ENCODE measurements at places on chromosomes 7 and 10.

GRCh38 chr10:1809139-1809741 is 71.9 kb upstream of the ADARB2 start:
- DNase-seq = no peak

GRCh38 chr7:5354460-5355232 is 69.0 kb downstream of the TNRC18 start:
- DNase-seq = no peak

DNA sequence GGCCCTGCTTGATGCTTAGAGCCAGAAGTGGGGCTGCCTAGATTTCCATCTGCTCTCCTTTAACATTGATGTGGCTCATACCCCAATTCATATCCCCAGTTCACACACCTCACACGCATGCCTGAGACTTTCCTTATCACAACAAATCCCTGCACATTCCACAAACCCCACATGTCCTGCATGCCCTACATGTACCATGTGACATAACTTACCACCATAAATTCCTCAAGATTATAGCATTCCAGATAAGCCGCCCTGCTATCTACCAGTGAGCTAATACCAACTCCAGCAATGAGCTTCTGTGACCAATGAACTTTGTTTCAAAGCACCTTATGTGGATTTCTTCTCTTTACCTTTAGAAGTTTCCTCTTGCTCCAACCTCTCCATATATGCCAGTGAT is 104.7 kb upstream of the RAB11FIP2 start:
- no peak for DNase-seq

GRCh38 chr7:3370068-3370830 is 69.2 kb downstream of the SDK1 start:
- no peak for DNase-seq

GRCh38 chr10:7417103-7417623 is 6.3 kb upstream of the SFMBT2 start:
- no peak for DNase-seq

GRCh38 chr7:101159696-101160674 is 5.4 kb downstream of the VGF start:
- no peak for DNase-seq

- DNase-seq = no peak
Measured at GRCh38 chr10:67924136-67924535, 39.7 kb downstream of the SIRT1 start.

DNA sequence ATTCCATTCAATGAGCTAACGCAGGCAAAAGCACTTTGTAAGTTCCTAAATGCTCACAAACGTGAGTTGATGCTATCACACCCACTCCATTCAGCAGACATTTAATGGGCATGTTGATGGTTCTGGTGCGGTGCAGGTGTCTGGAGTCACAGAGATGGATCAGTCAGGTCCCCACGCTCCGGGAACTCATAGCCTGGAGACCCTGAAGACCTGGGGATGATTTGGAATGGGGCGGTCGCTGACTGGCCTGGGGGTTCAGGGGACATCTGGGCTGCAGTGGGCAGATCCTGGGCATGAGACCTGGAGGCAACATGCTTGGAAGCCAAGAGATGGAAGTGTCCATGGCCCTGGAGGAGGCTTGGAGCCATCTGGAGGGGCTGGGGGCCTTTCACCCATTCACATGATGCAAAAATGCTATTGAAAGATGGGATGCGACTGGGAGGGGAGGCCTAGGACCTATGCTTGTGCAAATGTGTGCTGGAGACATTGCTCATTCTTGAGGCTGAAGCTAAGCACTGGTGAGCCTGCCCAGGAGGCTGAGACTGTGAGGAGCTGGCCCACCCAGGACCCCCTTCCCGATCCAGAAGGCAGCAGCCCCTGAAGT is 522.6 kb downstream of the GLRX3 start:
- no peak for DNase-seq

DNA sequence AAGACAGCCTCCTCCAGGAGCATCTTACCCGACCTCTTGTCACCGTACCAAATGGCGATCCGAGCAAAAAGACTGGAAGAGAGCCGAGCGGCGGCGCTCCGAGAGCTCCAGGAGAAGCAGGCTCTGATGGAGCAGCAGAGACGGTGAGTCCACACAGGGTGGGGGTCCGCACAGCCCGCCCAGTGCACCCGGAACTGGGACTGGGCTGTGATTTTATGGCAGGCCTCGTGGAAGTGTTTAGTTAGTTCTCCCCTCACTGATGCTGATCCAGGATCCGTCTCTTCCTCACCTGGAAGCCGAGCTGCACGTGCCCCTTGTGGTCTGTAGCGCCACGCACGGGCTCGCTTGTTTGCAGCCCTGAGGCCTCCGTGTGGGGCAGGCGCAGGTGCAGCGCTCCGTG is 19.6 kb downstream of the LRRC27 start:
- DNase-seq = no peak

GRCh38 chr7:31958226-31958625 is 112.0 kb downstream of the PDE1C start:
- DNase-seq = no peak

DNA sequence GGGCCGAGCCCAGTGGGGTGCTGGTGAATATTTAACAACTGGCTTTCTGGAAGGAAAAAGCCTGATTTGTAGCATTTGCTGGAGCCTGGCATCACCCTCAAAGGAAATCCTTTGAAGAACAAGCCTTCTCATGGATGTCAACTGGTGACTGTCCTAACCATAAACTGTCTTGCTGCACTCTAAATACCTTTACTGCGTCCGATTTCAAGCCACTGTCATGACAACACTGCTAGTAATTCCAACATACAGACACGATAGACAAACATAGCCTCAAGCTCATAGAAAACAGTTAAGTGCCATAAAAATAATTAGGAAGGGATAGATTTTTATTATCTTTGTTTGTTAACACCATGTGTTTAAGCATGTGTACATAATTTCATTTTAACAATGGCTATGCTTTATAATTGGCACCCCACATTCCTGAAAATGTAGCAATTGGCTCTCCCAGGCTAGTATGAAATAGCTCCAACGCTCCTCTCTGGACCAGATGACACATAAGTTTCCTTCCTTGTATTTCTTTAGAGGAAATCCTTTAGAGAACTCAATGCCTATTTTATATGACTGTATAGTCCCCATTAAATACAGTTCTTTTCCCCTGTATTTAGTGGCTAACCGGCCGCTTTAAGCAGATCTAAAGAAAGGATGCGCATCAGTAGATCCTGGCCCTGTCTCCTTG is 273.4 kb downstream of the PRPF18 start:
- no peak for DNase-seq

- peak; percentile 53 for DNase-seq
Measured at GRCh38 chr7:2612445-2613097, 19.2 kb upstream of the TTYH3 start.

GRCh38 chr10:824946-825345 is 106.6 kb downstream of the LARP4B start:
- DNase-seq = no peak

DNA sequence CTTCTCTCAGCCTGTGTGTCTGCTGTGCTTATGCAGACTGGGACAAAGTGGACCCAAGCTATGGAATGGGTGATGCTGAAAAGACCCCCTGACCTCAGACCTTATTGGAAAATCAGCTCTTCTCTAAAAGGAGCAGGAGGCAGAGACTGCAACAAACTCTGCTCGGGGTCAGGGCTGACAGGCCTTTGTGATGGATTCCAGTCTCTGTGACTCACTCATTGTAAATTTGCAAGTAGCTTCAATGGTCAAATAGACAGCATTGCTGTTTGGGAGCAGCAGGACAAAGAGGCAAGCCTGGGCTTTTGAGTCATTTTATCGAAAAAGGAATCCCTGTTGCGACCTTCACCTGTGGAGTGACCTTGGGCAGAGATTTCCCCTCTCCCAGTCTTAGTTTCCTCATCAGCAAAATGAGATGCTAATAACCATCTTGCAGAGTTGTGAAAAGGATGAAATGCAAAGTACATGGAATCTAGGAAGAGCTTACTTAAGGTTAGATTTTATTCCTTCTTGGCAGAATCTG is 26.1 kb upstream of the GPR26 start:
- DNase-seq = no peak

DNA sequence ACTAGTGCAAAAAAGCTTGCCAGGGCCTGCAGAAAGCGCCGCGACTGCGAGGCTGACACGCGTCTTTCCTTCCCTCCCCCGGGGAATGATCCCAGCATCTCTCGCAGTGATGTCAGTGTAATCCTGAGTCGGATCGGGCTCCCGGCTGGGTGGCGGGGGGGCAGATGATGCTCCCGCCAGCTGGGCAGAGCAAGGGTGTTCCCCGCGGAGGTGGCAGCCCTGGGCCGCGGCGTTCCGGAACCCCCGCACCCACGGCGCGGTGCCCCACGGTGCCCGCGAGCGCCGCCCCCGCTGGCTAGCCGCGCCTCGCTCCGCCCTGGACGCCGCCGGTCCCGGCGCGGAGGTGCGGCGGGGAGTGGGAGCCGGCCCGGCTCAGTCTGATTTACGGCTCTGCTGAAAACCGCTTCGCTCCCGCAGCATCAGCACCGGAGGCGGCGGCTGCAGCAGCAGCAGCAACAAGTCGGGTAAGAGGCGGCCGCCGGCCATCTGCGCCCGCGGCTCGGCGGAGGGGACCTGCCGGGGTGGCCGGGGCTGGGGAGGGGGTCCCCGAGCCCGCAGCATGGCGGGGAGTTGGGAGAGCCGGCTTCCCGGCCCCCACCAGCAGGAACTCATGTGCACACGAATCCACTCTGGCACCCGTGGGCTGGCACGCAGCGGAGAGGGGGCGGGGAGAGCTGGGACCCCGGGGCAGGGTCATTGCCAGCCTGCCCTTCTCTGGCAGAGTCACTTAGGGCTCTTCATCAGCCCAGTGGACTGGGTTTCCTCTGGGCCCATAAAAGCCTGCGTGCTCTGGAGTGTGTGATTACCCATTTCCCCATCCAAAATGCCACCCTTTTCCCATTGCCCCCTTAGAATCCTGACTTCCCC is at the start of gene ZNF365:
Gene ZNF365, plus strand, starts transcription at position 375 of the 867 bp plus-strand sequence. CDS start 1,825 bp downstream, outside the sequence.
- peak; percentile 21 for DNase-seq

DNA sequence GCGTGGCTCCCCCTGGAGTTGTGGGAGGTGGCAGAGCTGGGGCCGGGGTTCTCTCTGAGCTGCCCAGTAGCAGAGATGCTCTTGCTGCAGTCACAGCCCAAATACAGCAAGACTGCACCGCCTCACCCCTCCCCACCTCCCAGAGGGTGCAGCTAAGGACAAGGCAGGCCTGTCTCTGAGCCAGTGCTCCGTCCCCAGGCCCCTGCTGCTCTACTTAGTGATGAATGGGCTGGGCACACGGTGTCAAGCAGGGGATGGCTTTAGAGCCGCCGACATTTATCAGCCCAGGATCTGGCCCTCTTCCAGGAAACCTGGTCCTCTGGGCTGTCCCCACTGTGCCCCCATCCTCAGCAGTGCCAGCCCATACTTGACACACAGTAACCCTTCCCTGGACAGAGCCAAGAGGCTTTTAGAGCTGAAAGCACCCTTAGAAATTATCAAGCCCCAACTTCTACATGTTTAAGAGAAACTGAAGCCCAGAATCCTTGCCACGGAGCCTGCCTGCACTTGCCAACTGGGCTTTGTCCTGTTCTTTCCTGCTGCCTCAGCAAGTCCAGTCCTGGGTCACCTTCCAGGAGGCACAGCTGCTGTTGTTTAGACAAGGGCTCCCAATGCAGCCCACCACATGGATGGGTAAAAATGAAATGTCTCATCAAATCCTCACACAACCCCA is 137.1 kb upstream of the UNC5B start:
- no peak for DNase-seq

DNA sequence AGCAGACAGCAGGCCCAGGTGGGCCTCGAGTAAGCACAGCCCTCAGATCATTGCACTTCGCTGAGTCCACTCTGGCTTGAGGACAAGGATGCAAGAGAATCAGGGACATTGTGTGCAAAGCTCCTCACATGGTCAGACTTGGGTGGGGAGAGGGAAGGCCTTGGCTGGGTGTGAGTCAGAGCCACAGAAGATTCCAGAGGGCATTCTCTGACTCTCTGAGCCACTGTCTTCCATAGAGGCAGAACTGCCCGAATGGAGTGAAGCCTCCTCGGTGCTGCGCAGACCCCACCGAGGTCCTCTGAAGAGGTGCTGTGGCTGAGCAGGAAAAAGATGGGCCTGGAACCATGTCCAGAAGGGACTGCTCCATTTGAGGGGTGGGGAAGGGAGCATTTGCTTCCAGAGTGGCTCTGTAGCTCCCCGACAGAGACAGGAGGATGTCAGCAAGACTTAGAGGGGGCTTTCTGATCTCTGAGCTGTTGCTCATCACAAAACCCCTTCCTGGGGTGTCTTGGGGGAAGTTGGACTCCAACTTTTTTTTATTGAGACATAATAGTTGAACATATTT is 120.8 kb downstream of the PTPN20 start:
- DNase-seq = no peak

DNA sequence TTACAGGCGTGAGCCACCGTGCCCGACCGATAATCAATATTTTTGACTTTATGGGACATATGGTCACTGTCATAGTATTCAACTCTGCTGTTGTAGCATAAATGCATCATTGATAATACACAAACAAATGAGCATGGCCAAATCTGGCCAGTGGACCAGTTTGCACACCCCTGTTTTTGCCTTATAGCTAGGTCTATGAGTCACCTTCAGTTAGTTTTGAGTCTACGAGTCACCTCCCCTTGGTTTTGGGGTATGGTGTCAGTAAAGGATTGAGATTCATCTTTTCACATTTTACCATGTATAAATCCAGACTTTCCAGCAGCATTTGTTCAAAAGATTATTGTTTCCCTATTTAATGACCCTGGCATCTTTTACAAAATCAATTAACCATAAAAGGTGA is 362.5 kb upstream of the NRP1 start:
- no peak for DNase-seq

DNA sequence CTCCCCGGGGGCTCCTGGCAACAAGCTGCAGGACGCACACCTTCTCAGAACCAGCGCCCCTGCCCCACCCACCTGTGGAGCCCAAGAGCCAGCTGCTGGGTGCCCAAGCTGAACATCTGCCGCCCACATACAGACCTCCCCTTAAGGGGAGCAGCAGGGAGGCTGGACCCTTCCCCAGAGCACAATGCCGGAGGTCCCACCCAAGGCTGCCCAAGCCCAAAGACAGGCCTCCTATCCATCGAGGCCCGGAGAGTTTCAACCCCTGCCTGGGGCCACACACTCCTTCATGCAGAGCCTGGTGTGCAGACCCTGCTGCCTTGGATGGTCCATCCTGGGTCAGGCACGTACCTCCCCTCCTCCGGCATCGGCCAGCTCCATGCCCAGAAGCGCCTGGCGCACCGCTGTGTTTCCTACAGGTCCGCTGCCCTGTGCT is 48.7 kb downstream of the VIPR2 start:
- DNase-seq = no peak

GRCh38 chr7:153832160-153832559 is 220.0 kb upstream of the DPP6 start:
- no peak for DNase-seq

DNA sequence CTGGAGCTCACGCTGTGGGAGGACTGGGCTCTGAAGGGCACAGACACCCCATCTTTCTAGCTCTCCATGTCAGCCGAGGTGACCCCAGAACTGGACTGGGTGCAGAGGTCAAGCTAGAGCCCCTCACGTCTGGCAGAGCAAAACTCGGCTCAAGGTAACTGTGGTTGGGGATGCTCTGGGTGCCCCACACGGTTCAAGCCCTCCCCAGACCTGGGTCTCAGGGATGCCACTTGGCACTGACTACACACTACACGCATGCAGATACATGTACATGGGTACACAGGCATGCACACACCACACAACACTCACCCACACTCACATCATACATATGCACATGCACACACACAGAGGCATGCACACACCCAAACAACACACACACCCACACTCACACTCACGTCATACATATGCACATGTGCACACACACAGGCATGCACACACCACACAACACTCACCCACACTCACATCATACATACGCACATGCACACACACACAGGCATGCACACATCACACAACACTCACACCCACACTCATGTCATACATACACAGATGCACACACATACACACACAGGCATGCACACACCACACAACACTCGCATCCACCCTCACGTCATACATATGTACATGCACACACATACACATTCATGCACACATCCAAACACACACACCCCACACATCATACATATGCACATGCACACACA is 219.3 kb downstream of the DNAJB6 start:
- DNase-seq = no peak

Data from GM12892 (cell line).